ENCODE measurements at places on chromosomes 12 and 14.

GRCh38 chr12:25960961-25961360 lies 2.5 kb downstream of the RASSF8 start:
- DNase-seq, result no peak

DNA sequence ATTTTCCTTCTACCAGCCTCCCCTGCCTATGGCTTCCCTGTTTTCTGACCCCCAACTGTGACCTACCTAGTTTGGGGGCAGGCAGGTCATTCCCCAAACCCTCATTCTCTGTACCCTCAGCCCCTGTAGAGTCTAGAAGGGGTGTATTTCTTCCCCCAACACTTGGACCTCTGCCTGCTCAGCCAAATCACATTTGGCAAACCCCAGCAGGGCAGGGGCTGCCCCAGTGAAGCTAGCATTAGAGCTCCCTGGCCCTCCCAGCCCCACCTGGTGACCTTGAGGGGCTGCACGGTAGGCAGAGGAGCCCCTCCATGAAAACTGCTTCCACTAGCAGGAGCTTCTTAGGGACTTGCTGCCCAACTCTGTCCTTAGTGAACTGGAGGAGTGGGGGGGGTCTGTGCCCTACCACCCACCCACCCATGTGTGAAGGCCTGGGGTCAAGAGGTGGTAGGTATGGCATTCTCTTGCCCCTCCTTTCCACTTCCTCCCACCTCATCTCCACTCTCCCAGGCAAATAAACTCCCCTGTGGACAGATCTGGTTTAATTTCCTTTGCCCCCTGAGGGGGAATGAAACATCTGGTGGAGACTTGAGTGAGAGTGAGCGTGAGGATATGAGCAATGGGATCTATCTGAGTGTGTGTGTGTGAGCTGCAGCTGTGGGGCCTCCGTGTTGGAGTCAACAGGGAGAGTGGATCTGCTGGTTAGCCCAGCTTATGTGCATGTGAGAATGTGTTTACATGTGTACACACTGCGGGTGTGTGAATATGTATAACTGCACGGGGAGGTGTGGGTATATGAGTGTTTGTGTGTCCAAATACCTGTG lies 1.6 kb downstream of the NXPH4 start:
- DNase-seq, result no peak

DNA sequence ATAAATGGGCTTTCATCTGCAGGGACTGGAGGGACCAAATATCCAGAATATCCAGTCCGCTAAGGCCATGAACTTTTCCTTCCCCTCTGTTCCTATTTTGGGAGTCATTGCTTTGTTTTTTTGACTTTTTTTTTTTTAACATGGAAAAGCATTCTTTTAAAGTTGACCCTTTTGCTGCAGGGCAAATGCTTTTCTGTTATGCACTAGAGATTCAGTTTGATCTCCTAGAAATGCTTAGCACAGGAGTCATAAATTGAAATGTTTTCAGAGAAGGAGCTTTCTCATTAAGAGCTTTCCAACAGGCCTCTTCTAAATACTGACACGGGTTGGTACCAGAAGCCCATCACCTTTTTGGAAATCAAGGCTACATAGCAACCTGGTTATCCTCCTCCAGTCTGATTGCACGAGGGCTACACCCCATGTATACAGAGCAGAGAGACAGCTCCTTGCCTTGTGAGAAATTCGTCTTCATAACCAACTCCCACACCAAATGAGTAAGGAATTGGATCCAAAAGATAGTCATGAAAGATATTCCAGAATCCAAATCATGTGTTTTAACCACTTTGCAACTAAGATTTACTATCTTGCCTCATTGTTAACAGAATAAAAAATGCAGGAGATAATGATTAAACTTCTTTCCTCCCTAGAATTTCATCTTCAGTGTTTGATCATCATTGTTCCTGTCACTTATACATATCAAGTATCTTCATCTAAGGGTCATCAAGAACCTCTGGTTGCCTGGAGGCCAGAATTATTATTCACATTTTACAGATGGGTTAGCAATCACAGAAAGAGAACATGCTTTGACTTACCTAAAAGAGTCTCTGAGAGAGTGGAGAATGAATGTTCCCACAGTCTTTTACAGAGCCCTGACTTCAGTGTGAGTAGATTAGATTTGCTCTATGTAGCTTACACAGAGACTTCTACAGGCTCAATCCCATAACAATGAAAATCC lies 389.4 kb downstream of the ZFP36L1 start:
- no peak for DNase-seq

GRCh38 chr12:50488801-50489200 lies 16.0 kb upstream of the DIP2B start:
- DNase-seq, result no peak

- no peak for DNase-seq
Measured at GRCh38 chr12:15404485-15404884, 82.2 kb downstream of the PTPRO start.

GRCh38 chr12:3155702-3156370 lies 78.7 kb downstream of the TSPAN9 start:
- no peak for DNase-seq

Measured in activated CD4-positive, alpha-beta T cell treated with anti-CD3 and anti-CD28 coated beads, Interleukin-2, amount 50 U/mL, for 48 hours (primary cell).